ENCODE measurements at places on chromosomes 4 and X.

- DNase-seq = no peak
Measured at GRCh38 chr4:123386609-123387008, 10.0 kb upstream of the SPRY1 start.

DNA sequence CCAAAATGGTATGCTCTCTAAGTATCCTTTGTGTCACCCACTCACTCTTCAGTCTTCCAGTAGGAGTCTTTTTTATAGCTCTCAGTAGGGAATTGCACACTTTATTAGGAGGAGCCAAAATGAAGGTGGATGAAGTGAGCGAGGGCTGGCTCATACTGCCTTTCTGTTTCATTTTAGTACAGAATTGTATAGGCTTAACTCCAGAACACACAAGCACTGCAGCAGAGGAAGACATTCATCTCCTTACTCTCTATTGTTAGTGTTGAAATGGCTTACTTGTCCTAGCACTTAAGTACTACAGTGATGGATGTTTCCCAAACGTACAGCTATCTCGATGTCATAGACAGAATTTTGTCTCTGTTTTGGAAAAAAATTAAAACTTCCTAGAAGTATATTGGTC is 327.3 kb upstream of the ATOH1 start:
- no peak for DNase-seq

GRCh38 chr4:170931321-170931720 is 841.6 kb upstream of the AADAT start:
- DNase-seq = no peak

GRCh38 chr4:88022289-88022688 is 14.9 kb downstream of the PKD2 start:
- DNase-seq = no peak

DNA sequence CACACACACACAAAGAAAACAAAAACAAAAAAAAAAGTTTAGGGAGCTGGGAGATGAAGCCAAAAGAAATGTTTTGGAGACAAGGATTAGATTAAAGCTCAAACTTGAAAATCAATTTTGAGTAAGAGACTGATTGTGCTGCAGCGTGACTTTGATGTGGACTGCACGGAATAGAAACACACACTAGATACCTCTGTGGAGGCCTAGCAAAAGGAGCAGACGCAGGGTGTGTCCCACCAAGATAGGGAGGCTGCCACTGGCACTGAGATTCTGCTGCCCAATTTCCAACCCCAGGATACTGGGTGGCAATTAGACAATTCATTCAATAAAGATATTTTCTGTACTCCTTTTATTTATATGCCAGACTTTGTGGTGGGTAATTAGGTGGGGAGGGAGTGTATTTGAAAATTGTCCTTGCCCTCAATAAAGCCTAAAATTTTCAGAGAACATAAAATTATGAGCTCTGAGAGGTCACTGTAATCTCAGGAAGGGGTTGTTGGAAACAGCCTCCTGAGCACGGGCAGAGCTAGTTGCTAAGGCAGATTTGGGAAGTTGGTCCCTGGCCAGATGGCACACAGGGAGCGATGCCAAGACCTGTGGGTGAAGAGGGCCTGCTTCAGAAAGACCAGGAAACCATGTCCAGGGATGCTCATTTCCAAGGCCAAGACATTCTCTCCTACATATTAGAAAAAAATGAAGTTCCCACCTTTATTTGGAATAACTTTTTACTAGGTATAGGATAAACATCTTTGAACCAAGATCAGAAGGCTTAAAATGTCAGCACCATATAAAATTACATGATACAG is 1.9 kb upstream of the PPP3CA start:
- DNase-seq = no peak

DNA sequence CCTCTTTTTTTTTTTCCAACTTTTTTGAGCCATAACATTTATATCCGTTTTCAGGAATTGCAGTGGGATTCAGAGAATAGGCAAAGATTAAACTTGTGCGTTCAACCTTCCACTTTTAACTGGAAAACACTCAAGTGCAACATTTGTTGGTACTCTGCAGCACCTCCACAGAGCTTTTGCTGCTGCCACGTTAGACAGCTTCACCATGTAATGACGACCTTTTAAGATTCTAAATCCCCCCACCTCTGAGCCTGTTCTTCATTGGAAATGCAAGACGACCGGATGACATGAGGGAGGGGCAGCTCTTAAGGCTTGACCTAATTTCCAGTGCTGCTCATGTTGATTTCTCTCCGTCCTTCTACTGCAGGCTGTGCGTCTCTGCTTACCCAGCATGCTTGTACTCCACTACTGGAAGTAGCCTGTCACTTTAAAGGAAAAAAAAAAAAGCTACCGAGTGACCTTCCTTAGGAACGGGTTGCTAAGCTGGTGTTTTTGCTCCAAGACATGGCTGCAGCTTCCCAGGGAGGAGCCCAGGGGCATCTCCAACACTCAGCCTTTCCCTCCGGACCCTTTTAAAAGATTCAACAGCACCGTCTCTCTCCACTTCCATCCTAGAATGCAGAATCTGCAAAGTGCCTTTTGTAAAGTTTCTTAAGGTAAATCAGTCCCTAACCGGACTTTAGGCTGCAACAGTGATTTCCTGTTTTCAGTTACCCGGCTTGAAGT is at the start of gene CC2D2A:
TSS of gene CC2D2A (plus strand) at position 481 of the 726 bp plus-strand sequence. CDS start 6,051 bp downstream, outside the sequence.
- DNase-seq = no peak

DNA sequence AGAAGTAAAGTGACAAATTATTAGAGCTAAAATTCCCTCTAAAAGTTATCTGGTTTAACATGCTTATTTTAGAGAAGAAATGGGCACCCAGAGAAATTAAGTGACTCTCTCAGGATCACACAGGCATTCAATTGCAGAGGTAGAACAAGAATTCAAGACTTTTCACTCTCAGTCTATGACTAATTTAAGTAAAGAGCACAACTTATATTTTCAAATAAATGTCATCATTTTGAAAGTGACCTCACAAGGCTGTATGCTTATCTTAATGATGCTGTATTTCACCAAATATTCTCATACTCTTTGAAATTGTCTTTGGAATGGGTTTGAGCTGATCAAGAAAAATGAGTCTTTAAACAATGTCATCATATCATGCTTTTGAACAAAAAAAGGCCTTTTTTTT is 15.3 kb downstream of the GPR174 start:
- no peak for DNase-seq

- DNase-seq = no peak
Measured at GRCh38 chrX:13939741-13940597, 89.7 kb downstream of the GEMIN8 start.
